ENCODE measurements at places on chromosomes 7 and 10. TPM values are rescaled to one million over a fixed set of nuclear protein-coding genes. Genes with fewer than 3 reads are reported as not detected.

GRCh38 chr10:8060010-8060703 is 5.7 kb downstream of the GATA3 start:
- DNase-seq: peak; percentile 85

DNA sequence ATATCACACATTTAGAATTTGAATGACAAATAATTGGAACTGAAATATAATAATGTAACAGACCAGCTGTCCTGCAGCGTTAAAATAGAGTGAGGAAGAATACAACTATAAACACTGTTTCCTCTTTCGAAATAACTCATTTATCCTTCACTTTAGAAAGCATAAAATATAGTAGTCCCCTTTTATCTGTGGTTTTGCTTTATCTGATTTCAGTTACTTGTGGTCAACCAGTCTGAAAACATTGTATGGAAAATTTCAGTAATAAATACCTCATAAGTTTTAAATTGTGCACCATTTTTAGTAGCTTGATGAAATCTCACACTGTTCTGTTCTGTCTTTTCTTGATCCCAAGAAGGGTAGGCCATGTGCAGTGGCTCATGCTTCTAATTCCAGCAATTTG is 31.7 kb downstream of the POLR1F start:
- no peak for DNase-seq

DNA sequence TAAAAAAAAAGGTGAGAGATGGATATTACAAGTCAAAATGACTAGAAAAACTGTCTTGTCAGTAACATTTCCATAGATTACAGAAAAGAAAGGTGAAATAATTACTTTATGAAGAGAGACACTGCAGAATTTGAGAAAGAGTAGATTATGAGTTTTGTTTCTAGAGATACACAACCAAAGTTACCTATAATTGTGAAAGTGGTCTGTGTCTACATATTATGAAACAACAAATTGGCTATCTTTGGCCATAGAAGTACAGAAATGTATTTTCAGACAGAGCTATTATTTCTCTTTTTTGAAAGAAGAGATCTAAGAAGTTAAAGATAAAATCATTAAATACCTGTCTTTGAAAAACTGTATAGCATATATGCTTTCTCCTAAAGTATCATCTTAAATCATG is 30.1 kb downstream of the KCND2 start:
- no peak for DNase-seq

DNA sequence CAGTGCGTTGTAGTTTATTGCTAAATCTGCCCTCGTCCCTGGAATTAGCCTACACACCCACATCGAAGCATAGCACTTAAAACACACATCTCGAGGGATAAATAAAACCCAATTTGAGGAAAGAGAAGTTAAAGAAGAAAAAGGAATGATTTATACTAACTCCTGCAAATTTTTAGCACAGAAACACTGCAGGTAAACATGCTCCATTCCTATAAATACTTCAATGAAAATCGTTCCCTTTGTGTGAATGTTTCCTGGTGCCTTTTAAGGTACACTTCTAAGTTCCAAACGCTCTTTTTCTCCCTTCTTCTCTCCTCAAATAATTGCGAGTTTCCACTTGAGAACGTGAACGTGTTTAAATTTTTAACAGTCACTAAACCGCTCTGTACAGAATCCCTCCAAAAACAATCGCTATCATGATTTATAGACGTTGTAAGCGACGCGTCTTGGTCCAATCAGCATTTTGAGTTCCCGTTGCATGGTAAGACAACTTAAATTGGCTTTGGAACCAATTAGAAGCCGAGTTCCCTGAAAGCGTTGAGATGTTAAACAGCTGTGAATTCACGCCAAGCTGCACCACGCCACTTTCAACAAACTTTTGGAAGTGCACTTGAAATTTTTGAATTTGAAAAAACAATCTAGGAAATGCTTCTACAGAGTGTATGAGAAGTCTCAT is 12.5 kb upstream of the EBLN1 start:
- DNase-seq: no peak

GRCh38 chr10:102230861-102231356 is 4.8 kb downstream of the ELOVL3 start:
- DNase-seq: peak; percentile 71

DNA sequence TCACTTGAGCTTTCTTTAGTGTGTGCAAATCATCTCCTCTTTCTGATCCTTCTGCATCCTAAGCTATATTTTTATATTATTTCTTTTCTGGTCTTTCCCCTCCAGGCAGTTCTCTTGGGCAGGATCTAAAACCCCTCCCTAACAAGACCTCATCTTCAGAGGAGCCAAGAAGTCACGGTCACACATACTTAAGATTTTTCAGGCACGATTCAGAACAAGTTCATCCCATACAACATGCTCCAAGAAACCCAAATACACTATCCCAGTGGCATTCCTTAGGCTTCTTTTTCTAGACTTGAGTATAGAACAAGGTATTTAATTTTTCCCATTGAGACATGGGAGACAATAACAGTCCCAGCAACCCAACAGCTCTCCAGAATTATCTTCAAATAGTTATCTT is 1251.5 kb downstream of the DNAJB9 start:
- no peak for DNase-seq

- DNase-seq: no peak
Measured at GRCh38 chr7:39973801-39974200, 23.7 kb downstream of the CDK13 start.

DNA sequence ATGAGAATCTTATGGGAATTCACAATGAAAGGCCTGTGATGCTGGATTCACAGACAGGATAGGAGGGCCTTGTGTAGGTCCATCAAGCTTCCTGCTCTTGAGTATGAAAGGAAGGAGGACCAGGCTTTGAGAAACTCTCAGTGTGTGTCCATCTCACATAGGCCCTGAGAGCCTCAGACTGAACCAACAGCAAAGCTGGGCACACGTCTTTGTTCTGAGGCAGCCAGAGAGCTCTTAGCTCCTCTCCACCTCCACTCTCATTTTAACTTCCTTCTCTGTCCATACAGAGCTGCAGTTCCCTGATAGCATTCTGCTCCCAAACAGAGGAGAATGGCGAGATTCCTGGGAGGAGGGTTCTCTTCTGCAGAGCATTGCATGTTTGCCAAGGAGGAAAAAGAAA is 515.6 kb downstream of the CALN1 start:
- DNase-seq: no peak

- DNase-seq: peak; percentile 38
Measured at GRCh38 chr10:986137-986825, 2.0 kb upstream of the GTPBP4 start.

DNA sequence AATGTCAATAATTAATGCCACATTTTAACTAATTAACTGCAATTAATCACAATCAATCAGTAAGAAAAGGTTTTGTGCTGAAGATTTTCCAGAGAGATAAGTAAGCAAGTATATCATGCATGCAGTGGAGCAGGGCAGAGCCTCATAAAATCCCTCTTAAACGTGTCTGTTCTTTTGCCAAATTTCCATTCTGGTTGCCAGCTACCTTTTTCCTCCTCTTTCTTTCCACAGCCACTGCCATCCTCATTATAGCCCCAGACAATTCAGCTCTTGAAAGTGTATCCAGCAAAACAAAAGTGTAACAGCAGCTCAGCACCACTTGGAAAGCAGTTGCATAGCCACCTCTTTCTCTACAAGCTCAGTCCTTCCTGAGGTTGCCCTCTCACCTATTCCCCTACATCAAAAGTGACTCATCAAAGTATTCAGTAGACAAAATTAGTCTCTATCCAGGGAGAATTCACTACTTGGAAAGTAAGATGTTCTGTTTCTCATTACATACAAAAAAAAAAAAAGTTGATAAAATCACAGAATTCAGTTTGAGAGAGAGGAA is 26.9 kb upstream of the EPHB6 start:
- no peak for DNase-seq

DNA sequence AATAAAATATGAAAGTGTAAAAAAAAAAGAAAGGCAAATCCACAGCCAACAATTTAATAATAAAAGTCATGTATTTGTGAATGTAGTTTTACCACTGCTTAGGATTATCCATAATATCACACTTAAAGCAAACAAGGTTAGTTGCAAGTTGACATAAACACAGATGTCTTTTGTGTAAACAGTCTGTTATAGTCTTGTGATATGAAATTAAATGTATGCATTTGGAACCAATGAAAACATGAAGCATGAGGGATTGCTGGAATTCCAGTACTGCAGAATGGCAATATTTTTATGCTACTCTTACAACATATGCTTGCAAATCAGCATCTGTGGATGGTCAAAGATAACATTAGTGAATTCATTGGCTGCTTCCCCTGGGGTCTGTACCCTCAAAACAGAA is 148.1 kb downstream of the DNAJB9 start:
- DNase-seq: no peak

DNA sequence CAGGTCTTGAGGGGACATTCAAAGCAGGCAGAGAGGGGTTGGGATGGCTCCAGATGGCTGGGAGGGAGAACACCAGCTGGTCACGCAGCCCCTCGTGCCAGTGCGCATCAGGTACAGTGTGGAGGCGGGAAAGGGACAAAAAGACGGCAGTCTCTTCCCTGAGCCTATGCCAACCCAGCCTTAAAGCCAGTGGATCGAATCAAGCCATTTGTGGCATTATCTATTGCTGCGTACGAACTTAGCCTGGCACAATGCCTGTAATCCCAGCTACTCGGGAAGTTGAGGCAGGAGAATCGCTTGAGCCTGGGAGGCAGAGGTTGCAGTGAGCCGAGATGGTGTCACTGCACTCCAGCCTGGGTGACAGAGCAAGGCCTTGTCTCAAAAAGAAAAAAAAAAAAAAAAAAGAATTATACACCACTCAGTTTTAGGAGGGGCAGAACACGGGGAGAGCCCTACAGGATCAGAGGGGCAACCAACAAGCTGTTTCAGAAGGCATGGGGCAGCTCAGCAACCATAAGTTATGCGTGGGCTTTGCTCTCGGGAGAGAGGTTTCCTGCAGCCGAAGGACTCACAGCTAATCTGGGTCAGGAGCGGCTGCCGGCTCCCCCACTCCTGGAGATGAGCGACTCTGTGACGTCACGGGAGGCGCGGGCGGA is 356 bp upstream of the NDUFB2 start:
- no peak for DNase-seq

GRCh38 chr10:4698075-4698474 is 127.9 kb upstream of the AKR1E2 start:
- no peak for DNase-seq

DNA sequence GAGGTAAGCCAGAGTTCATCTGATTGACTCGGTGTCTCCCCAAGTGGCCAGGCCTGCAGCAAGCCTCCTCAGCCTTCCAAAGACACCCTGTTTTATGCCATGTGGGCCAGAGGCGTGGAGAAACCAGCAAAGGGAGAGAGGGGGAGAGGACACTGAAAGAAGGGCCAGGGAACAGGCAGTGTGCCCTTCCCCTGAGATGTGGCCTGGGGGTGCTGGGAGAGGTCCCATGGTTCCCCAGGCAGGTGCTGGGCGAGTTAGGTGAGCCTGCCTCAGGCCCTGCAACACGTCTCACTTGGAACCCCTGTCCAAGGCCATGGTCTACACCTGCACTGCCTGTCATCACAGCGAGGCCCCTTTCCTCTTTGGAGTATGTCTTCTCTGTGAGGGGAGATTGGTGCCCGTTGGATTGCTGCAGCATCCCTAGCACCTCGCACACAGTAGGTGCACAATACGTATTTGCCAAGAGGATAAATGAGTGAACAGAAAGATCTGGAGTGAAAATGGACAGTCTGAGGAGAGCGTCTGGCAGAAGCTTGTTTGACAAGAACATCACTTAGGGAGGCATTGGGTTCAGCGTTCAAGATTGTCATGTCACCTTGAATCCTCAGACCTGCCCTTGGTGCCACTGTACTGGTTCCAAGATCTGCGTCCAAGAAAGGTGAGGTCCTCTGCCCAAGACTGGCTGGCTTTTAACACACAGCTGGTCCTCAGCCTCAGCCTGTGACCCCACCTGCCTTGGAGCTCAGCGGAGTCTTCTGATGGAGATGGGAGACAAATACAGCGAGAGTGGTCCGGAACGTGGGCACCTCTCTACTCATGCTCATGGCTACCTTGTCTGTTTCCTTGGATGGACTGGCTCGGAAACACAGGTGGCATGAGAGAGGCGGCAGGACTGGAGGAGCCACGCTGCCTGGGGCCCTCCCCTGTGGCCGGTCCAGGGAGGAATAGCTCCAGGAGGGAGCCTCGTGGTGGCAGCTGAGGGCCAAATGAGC is 39.8 kb upstream of the NUB1 start:
- DNase-seq: no peak

DNA sequence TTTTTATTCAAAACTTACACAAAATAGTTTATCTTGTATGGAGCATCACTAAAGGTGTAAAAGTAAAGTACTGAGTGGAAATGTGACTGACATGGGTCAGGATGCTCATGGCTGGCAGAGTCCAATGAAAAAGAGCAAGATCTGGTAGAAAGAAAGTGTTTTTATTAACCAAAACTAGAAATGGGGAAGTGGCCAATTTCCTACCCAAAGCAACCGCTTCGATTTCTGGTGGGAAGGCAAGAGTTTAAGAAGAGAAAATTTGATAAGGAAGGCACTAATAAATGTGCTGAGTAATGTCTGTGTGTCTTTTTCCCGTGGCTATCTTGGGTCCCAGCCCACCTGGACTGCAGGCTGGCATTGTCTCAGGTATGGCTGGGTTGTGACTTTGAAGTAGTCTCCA is 277.7 kb downstream of the ANKRD7 start:
- DNase-seq: no peak

DNA sequence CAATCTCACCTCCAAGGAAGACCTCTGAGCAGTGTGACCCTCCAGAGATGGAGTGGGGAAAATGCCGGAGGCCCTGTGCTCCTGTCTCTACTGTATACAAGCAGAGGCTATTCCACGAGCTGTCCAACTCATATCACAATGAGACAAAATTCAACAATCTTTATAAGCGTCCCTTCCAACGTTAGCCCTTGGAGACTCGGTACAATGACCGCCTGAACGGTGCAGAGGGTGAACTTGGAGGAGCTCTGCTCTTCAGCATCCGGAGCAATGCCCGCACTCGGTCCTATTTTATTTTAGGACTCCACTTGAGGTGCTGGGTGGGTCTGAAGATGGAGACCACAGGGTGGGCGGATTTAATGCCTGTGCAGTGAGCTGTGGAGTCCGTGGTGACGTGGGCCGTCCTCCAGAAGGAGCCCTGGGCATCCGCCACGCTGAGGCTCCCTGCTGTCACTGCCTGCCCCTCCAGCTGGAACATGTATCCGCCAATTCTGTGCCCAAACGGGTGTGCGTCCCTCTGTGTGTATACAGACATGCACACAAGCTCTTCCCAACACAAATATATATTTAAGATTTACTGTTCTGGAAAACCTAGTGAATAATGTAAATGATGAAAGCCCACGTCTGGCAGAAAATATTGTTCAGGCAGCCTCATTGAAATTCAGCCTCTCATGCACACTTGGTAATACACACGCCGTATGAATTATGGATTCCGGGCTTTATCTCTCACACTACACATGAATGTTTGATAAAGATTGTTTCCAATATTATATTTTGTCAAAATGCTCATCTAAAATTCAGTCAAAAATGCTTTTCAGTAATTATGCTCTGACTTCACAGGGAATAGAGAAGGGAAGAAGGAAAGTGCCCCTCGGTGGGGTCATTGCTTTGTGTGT is 239.9 kb upstream of the ZMIZ1 start:
- no peak for DNase-seq

The ABCB1 gene
- 5.0 TPM for total RNA-seq

The DHTKD1 gene
- 19.8 TPM for total RNA-seq

The FOXI2 gene
- total RNA-seq: not detected

The UPK3BL2 gene
- total RNA-seq: 26.0 TPM

The ASAH2B gene
- total RNA-seq: 4.2 TPM

Data from activated naive CD4-positive, alpha-beta T cell treated with anti-CD3 and anti-CD28 coated beads, Interleukin-2, amount 50 U/mL, for 72 hours (primary cell).